ENCODE measurements at places on chromosomes 5 and 9.

DNA sequence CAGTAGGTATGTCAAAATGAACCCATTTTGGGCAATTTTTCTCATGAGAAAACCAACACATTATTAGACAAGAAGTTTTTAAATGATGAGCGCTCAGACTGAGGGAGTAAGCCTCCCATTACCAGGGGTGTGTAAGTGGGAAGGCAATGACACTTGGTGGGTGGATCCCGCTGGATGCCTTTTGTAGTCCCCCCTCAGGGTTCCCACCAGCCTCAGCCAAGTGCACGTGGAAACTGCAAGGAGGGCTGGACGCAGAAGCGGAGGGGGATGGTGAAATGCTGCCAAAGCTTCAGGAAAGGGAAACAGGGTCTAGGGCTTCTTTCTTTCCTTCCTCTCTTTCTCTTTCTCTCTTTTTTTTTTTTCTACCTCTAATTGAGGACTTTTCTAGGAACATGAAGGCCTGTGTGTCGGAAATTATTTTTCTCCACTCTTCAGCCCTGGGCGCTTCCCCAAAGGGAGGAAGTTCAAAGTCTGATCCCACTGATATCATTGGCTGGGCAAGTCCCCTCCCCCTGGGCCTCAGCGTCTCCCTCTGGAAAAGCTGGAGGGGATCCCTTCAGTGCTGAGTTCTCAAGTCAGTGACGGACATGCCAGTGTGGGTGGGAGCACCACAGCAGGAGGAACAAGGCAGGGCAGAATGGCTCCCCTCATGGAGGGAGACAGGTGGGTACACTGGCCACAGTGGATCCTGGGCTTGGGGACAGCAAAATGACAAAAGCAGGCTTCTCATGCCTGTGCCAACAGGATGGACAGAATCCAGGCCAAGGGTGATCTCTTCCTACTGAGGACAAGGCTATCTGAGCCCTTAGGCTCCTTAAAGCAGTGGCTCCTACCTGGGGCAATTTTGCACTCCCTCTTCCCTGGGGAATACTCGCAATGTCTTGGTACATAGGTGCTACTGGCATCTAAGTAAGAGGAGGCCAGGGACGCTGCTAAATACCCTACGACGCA, 23.9 kb upstream of the SLC25A51 start:
- no peak for DNase-seq

GRCh38 chr5:124954784-124955183, 208.3 kb upstream of the ZNF608 start:
- no peak for DNase-seq

DNA sequence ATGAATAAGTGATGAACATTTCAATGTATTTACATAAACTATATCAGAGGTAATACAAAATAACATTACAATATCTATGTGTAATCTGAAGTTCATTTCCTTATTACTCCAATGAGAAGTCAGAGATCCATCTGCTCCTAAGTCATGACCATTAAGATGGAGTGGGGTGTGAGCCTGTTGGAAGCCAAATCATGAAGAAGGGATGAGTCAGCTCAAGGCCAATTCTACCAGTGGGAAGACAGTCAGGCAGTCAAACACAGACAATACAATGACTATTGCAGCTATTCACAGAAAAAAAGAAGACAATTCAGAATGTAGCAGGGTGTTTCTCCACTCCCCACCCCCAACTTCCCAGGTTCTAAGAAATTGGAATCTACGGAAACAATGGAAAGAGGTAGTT, 155.0 kb downstream of the NFIB start:
- DNase-seq, result no peak

DNA sequence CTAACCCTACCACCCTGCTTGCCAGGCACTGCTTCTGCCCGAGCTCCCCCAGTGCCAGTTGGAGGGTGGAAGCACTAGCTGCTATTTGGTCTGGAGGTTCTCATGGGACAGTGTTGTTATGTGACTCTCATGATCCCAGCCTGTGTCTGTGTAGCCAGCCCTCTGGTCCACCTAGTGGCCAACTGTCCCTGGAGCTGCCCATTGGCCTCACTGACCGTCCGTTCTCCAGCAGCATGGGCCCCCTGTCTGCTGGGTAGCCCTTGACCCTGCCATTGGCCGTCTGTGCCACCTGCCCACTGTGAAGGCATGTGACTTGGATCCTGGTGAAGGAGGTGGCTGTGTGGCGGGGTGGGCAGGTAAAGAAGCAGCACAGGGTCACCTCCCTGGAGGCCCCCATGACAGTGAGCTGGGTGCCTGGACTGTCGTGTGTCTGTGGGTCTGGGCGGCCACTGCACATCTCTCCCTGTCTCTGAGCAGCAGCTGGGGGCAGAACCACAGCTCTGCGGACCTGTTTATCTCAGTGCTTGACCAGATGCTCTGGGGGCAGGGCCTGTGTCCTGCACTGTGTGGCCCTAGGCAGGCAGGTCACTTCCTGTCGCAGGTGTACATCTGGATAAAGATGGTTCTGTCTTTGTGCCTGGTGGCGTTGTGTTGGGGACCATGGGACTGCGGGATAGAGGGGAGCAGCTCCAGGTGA, 11.4 kb downstream of the PHF2 start:
- DNase-seq, result no peak

- DNase-seq, result no peak
Observed at GRCh38 chr9:94825611-94825958, 99.1 kb downstream of the AOPEP start.

- DNase-seq, result no peak
Observed at GRCh38 chr5:4781299-4781698, 358.8 kb upstream of the ADAMTS16 start.

DNA sequence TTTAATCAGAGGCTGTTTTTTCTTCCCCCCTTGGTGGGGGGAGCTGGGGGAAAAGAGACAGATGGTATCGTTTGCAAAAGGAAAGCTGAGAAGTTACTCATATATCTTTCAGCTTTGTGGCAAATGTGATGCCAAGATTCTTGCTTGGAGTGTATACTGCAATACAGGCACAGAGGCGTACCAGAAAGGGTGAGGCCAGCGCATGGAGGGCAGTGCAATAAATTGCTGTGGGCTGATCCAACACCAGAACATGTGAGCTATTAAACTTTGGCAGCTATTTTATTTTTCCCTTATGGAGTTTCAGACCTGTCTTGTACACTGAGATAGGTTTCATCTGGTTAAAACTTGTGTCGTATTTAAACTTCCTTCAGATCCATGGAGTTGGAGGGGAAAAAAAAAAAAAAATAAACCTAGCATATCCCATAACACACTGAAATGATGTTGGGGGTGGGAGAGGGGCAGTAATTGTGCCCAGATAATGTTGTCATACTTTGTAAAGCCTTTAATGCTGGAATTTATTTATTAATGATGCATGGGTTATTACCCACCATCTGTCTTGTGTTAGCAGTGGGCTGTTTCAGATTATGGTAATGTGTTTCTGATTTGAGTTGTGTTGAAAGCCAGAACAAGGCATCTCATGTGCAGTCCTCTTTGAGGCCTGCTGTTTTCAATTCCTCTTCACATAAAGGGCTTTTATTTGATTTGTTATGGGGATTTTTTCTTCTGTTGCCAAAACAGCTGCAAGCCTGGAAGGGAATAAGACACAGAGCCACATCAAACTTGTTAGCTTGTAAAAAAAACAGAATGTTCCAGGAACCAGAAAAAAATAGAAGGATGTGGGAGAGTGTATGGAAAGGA, 891.3 kb downstream of the TLE1 start:
- no peak for DNase-seq

GRCh38 chr5:68372161-68372560, 156.6 kb downstream of the PIK3R1 start:
- no peak for DNase-seq

- no peak for DNase-seq
Observed at GRCh38 chr5:133723126-133723525, 110.8 kb upstream of the FSTL4 start.

GRCh38 chr5:101505891-101506570, 602.9 kb upstream of the ST8SIA4 start:
- DNase-seq, result no peak

- no peak for DNase-seq
Observed at GRCh38 chr9:113755433-113755832, 120.7 kb upstream of the ZNF618 start.

- no peak for DNase-seq
Observed at GRCh38 chr5:133925866-133926488, 42.4 kb downstream of the C5orf15 start.

DNA sequence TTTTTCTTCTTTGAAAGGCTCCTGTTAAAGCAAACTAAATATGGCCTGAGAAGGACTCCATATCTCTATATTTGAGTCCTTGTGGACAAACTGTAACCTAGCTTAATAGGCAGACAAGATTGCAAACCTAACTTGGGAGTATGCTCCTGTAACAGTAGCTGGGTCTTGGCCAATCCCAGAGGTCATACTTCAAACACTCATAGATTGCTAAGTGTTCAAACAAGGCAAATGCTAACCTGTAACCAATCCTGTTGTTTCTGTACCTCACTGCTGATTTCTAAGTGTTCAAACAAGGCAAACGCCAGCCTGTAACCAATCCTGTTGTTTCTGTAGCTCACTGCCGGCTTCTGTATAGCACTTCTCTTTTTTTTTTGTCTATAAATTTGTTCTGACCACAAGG, 50.6 kb upstream of the CLK4 start:
- DNase-seq, result no peak

DNA sequence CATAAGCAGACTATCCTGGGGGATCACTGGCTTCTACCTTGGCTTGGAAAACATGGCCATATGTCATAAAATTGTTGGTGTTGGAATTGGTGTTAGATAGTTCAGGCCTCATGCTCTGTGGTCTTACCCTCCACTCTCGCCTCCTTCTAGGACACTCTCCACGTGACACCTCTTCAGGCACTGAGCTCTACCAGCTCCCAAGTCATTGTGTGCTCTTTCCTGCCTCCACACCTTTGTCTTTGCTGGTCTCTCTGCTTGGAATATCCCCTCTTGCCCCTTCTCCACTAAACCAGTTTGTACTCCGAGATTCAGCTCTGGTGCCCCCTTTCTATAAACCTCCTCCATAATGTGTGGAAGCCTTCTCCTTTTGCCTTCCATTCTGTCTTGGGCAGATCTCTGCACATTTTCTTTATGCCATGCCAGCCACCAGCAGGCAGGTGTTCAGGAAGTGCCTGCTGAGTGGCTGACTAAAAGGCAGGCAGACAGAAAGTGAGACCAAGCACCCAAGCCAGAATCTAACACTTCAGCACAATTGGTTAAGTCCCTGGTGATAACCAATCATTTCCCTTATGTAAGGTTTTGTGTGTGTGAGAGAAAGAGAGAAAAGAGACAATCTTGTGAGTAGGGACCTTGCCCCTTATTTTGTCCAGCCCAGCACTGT, 37.7 kb downstream of the SAR1B start:
- DNase-seq, result no peak

GRCh38 chr9:2120926-2121689, 106.0 kb downstream of the SMARCA2 start:
- no peak for DNase-seq

- no peak for DNase-seq
Observed at GRCh38 chr5:4215143-4215542, 619.5 kb downstream of the IRX1 start.

- no peak for DNase-seq
Observed at GRCh38 chr9:81844131-81844567, 84.1 kb upstream of the SPATA31D4 start.

- no peak for DNase-seq
Observed at GRCh38 chr5:125203912-125204311, 457.5 kb upstream of the ZNF608 start.

GRCh38 chr9:112308588-112308987, 24.8 kb downstream of the PTBP3 start:
- no peak for DNase-seq
